ENCODE measurements at places on chromosomes 3 and 15.
A peak's percentile ranks its signal among the peaks of the same experiment; 100 is the strongest.

- DNase-seq = no peak
Observed at GRCh38 chr3:56918111-56918568, 116.4 kb upstream of the ARHGEF3 start.

- no peak for DNase-seq
Observed at GRCh38 chr3:123765475-123766128, 118.5 kb downstream of the MYLK start.

DNA sequence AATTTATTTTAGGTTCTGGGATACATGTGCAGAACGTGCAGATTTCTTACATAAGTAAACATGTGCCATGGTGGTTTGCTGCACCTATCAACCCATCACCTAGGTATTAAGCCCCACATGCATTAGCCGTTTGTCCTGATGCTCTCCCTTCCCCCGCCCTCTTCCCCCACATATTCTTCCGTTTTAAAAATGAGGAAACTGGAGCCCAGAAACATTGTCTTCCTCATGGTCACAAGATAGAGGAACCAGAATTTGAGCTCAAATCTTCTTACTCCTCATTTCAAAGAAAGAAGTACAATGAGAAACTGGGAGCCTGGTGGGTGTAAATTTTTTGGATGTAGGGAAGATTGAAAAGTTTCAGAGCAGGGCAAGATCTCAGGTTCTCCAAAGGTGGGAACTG is 56.1 kb upstream of the USP3 start:
- no peak for DNase-seq

GRCh38 chr3:13782501-13782900 is 97.4 kb downstream of the WNT7A start:
- DNase-seq = no peak

- no peak for DNase-seq
Observed at GRCh38 chr15:29910068-29910467, 87.8 kb upstream of the TJP1 start.

DNA sequence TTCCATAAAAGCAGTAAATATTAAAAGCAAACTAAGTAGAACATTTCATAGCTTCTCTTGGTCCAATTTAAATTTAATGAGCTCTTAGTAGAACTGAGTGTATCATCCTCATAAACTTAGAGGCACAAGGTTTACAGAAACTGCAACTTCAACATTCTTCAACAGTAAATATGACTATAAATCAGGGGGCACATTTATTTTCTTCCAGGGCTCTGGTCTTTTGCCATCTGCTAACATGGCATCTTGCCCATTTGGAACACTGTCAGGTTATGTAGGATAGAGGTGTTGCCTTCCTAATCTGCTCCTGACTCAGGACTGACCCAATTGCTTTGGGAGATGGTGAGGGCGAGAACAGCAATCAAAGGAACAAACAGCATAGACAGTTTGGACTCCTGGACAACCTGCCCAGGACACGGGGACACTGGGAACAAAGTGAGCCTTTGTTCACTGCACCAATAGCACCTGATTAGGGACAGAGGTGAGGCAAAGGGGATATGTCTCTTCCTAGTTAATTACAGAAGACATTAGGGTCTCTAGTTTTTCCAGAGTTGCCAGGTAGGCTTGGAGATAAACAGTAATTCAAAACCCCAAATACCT is 610.2 kb upstream of the ROBO2 start:
- peak; percentile 27 for DNase-seq

GRCh38 chr3:141557961-141558706 is 71.3 kb downstream of the RASA2 start:
- no peak for DNase-seq

DNA sequence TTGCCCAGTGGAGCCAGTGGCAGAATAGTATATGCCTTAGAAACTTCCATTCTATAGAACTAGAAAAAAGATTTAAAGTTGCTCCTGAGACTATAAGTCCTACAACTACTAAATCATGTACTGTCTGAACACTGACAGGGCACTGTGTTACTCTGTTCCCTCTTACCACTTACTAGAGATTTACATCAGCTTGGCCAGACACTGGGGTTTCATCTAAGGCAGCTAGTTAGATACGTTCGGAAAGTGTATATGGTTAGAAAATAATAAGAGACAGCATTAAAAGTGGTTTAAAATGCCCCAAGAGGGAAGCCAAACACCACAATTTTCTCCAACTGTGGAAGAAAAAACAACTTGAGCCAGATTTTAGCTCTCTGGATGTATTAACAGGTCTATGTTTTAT is 97.1 kb downstream of the FBN1 start:
- no peak for DNase-seq

DNA sequence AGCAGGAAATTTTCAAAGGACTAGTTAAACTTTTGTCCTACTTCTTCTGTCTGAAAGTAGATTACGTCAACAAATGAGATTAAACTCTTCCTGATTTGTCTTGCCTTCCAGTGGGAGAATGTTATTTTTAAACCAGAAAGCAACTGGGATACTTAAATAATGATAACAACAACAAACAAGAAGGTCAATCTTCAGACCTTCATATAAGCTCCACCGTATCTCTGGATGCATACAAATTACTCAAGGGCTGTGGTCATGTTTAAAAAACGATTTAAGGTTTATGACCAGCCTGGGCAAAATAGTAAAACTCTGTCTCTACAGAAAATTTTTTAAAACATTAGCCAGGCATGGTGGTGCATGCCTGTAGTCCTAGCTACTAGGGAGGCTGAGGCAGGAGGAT is 145.3 kb upstream of the NPHP3 start:
- no peak for DNase-seq

DNA sequence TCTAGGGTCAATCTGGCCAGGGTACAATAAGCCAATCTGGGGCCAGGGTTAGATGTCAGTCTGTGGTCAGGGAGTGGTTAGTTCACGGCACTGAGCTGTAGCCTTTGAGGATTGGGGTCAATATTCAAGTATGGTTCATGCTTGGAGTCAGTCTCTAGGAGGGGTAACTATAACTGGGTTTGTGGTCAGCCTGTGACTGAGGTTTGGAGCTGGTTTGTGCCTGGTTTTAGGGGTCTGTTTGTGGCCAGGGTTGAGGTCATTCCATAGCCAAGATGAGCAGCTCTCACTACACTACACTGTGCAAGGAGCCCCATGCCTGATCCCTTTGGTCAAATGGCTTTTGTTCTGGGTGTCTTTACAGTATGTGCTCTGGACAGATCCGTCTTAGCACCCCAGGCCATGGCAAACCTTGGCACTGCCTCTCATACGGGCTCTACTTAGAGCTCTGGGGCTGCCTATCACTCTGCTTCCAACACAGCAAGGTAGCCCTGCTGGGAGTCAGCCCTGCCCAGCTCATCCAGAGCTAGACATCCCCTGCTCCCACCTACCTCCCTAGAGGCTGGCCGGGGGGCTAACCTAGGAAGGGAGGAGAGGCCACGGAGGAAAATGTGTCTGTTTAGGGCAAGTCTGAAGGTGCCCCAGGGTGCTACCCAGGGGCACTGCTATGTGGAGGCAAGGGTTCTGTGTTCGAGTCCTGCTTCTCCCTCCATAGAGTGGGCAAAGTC is 63.3 kb upstream of the CORO2B start:
- DNase-seq = no peak

- no peak for DNase-seq
Observed at GRCh38 chr15:63918317-63918672, 84.5 kb upstream of the HERC1 start.

DNA sequence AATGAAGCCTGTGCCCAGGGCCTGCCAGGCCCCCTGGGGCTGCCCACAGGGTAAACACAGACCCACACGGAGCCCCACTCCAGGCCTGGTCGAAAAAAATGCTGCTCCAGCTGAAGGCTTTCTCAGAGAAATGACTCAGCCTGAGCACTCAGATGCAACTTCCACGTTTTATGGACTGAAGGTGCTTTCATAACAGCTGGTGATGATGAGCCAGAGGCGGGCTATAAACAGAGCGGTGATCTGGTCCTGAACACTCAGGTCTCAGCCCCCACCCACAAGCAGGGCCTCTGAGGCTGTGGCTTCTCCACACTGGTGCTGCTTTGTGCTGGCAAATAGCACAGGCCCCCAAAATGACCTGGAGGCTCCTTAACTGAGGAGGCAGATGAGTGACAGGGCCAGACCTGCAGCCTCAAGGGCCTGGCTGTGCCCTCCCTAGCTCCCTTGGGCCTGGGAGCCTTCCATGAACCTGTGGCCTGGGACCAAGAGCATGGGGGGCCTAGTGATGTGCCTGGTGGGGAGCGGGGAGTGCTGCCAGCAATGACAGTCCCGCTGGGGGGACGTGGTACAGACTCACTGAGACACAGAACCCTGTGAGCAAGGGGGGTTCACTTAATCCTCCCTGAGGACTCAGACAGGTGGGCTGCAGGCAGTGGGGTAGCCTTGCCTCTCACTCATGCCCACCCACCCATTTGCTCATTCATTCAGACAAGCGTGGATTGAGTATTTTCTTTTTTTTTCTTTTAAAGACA is 23.0 kb upstream of the FURIN start:
- DNase-seq = no peak

GRCh38 chr3:13091898-13092611 is 18.8 kb upstream of the IQSEC1 start:
- no peak for DNase-seq

DNA sequence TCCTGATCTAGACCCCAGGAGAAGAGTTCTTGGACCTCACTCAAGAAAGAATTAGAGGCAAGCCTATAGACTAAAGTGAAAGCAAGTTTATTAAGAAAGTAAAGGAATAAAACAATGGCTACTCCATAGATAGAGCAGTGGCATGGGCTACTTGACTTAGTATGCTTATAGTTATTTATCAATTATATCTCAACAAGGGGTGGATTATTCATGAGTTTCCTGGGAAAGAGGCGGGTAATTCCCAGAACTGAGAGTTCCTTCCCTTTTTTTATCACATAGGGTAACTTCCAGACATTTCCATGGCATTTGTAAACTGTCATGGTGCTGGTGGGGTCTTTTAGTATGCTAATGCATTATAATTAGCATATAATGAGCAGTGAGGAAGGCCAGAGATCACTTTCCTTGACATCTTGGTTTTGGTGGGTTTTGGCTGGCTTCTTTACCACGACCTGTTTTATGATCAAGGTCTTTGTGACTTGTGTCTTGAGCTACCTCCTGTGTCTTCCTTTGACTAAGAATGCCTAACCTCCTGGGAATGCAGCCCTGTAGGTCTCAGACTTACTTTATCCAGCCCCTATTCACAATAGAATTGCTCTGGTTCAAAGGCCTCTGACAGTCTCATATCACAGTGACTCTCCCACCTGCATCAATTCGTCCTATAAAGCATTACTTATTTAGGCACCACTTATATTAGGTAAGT is 35.3 kb upstream of the PLSCR2 start:
- DNase-seq = no peak

DNA sequence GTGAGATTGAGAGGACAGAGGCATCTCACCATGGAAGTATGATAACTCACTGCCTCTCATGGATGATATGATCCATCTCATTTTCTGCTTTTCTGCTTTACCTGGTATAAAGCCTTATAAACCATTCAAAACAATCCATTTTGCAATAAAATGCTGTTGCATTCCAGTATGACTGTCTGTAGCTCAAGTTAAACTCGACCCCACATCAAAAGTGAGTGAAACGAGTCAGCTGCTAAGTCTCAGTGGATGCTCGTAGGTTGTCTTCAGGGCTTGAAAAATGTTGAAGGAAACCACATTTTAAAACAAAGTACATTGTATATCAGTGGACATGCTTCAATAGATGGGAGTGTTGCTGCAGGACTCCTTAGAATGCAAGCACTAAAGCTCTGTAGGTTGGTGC is 839.0 kb downstream of the TUSC7 start:
- no peak for DNase-seq

DNA sequence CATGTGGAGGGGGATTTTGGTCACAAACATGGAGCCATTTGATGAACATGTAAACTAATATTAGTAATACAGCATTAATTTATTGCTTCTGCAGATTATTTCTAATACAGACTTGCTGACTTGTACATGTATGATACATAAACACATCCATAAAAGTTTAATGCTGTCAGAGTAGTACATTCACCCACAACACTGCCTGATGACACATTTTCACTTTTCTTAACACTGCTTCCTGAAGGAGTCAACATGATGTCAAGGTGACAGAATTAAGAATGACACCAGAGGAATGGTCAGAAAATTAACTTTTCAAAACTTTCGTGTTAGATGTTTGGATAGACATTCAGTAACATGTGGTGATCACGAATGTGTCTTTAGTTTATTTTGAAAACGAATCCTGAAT is 199.4 kb downstream of the SATB1 start:
- no peak for DNase-seq

GRCh38 chr3:43031889-43032545 is 52.9 kb downstream of the GASK1A start:
- DNase-seq = no peak

DNA sequence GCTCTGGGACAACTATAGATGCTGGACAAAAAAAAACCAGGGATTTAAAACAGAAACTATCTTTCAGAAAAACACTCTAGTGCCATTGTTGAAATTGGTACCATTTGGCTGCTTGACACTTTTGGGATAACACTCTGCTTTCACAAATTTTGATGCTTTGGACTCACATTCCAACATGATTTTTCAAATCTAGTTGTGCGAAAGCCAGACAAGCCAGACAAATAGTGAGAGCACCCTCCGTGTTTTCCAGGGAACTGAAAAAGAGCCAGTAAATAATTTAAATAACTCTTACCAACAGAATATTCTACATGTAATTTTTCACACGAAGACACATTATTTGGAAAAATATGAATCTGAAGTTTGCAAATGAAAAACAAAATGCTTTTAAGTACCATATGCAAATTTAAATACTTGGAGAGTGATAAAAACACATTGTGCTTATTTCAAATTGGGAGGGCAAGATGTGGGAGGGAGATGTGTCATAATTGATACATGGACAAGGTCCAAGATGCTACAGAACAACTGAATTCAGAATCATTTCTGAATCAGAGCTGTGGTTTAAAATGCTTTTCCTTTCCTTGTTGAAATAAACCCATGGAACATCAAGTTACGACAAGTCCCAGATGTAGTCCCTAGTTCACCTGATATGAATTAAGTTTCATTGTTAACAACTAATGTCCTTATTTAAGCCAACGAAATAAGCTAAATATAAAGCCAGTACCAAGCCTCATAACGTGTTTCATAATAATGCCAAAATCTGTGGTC is 144.2 kb upstream of the SOX2 start:
- no peak for DNase-seq

DNA sequence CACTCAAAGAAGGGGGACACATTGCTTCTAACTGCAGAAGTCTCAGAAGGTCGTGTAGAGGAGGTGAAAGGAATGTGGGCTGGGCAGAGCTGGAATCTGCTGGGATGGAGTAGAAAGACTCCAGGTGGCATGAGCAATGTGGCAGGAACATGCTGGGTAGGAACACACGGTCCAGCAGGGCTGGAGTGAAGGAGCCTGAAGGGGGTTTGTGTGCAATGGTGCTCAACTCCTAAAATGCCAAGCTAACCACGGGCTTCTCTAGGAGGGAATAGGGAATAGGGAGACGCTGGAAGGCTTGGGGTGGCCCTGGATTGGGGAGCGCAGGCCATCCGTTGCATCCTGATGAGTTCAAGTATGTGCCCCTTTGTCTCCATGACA is 253.8 kb downstream of the FAM43A start:
- no peak for DNase-seq

DNA sequence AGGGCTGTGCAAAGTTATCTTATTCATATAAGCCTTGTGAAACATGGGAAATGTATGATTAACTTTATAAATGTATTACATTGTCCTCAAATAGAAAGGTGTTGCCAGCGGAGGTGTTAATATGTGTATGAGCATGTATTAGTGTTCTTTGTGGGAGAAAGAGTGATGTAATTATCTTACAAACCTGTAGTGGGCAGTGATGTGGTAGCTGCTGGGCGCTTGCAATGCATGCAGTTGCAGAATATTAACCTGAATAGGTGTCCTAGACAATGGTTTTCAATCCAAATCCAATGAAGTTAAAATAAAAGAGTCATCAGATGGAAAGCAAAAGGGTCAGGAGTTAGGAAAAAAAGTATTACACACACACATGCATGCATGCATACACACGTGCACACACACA is 881.3 kb upstream of the CADM2 start:
- DNase-seq = no peak

Data from NCI-H524 treated with DMSO at 0.1 percent for 48 hours (cell line).